Camera-type eye (tissue), 1 donor: ENCODE measurements at places on chromosomes 7 and 10. TPM values are rescaled to one million over a fixed set of nuclear protein-coding genes. Genes with fewer than 3 reads are reported as not detected.

Gene IPMK
- total RNA-seq = 24.2 TPM

Gene KLLN
- total RNA-seq = 0.55 TPM

Gene LRRC18
- not detected for total RNA-seq

Gene C10orf62
- total RNA-seq = not detected

Gene CYP2C8
- 2.6 TPM for total RNA-seq

Gene LRWD1
- 26.1 TPM for total RNA-seq

Gene CHST15
- 17.4 TPM for total RNA-seq

Gene PON1
- total RNA-seq = not detected

Gene SEMA4G
- total RNA-seq = 6.6 TPM

Gene ABLIM1
- total RNA-seq = 158 TPM

Gene RPEL1
- total RNA-seq = not detected

Gene MACC1
- 4.3 TPM for total RNA-seq

Gene STAM
- 42.2 TPM for total RNA-seq

Gene GOLGA7B
- 2.2 TPM for total RNA-seq

Gene CUZD1
- 1.3 TPM for total RNA-seq

Gene STEAP1B
- total RNA-seq = 1.6 TPM

Gene CYP3A5
- 4.6 TPM for total RNA-seq

Gene BHLHA15
- total RNA-seq = 1.2 TPM

Gene ENKUR
- total RNA-seq = 1.7 TPM

Gene SNX13
- total RNA-seq = 107 TPM

Gene ENO4
- total RNA-seq = 1.4 TPM

Gene SSC4D
- total RNA-seq = 1.5 TPM

Gene NPY4R2
- total RNA-seq = not detected

Gene MACROH2A2
- 49.1 TPM for total RNA-seq

Gene MYO3A
- total RNA-seq = 10.5 TPM

Gene CDK14
- 88.5 TPM for total RNA-seq

Gene ZSWIM8
- total RNA-seq = 97.1 TPM

Gene GPR15LG
- total RNA-seq = not detected

Gene PNLIPRP2
- total RNA-seq = not detected

Gene GPR146
- 9.5 TPM for total RNA-seq

Gene VSIR
- 15.4 TPM for total RNA-seq

Gene DDC
- total RNA-seq = 4.3 TPM

Gene POLR1F
- total RNA-seq = 18.1 TPM

Gene ZNF365
- total RNA-seq = 2.9 TPM

Gene NUTM2E
- 0.33 TPM for total RNA-seq

Gene MEIG1
- not detected for total RNA-seq

Gene ADAM22
- 42.2 TPM for total RNA-seq

Gene PPP2R2D
- total RNA-seq = 54.2 TPM

Gene CDC123
- total RNA-seq = 55.3 TPM

Gene GPER1
- 4.1 TPM for total RNA-seq

Gene EFCAB10
- total RNA-seq = 0.99 TPM

Gene CPA4
- total RNA-seq = 3.6 TPM

Gene TEX47
- not detected for total RNA-seq

Gene TUBAL3
- 0.49 TPM for total RNA-seq
